ENCODE measurements at places on chromosomes 2 and 18.

GRCh38 chr2:155377266-155377680 lies 678.8 kb downstream of the KCNJ3 start:
- no peak for DNase-seq

GRCh38 chr18:22829781-22830180 lies 103.3 kb upstream of the RBBP8 start:
- DNase-seq: no peak

DNA sequence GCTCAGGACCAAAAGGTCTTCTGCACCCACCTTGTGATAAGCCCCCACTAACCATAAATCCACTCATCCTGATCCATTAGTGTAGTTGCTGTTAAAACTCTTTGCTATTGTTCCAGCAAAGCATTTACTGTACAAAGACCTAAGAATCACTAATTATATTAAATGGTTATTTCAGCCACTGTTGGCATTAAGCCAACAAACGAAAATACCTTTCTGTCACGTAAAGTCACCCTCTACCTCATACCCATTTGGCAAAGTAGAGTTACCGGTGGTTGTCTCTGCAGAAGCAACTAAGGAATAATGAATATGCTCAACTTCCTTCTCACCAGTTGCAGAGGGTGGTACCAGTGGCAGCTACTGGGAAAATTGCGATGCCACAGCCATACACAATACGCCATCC lies 224.5 kb downstream of the SP3 start:
- no peak for DNase-seq

GRCh38 chr2:129732630-129733026 lies 246.8 kb upstream of the RAB6C start:
- DNase-seq: no peak

DNA sequence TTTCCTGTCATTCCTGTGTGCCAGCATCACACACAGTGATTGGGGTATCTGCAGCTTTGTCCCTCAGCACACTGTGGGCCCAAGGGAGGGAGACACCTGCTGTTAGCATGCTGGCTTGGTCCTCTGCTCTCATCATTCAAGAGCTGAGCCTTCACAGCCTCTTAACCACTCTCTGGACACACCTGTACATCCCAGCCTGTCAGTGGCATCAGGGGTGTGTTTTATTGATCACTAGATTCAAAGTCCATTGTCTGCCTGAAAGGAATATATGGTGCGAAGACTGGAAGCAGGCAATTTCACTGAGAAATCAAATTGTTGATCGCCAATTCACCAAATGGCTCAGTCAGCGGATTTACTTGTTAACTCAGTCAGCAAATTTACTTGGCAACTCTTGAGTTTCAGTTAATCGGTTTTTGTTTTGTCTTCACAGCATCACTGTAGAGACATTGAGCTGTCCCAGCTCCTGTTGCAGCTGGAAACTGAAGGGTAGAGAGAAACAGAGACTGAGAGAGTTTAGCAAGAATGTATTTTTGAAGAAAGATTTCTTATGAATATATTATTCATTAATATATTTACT lies 56.3 kb upstream of the TMEM200C start:
- DNase-seq: no peak

DNA sequence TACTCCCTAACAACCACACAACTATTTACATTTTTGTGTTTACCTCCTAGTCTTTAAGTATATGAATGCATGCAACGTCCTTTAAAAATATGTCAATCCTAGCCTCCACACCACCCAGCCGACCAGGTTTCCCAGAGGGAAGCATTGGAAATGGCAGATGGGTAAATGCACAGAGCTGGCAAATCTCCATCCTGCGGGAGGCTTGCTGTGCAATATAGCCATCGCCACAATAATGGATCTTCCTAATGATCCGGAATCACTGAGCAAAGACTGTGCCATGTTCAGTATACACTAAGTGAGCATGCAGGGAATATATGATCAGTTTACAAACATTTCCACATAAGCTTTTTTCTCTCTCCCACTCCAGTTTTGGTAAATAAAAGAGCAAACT lies 131.8 kb downstream of the NEDD4L start:
- DNase-seq: no peak

DNA sequence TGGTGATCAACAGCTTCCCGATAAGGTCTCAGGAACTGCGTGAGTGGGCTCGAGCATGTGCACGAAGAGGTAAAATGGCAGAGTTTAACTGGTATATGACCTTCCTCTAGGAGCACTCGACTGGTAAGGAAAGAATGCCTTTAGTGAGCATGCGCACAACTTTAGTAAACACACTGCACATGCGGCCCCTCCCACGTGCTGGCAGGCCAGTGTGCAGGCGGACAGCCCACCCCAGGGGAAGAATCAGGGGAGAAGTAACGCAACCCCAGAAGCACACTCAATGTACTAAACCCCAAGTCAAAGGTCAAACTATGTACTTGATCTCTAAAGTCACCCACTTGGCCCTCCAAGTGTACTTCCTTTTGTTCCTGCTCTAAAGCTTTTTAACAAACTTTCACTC lies 28.7 kb upstream of the SLC25A52 start:
- no peak for DNase-seq

- DNase-seq: no peak
Observed at GRCh38 chr18:69044215-69044614, 246.3 kb downstream of the CCDC102B start.

DNA sequence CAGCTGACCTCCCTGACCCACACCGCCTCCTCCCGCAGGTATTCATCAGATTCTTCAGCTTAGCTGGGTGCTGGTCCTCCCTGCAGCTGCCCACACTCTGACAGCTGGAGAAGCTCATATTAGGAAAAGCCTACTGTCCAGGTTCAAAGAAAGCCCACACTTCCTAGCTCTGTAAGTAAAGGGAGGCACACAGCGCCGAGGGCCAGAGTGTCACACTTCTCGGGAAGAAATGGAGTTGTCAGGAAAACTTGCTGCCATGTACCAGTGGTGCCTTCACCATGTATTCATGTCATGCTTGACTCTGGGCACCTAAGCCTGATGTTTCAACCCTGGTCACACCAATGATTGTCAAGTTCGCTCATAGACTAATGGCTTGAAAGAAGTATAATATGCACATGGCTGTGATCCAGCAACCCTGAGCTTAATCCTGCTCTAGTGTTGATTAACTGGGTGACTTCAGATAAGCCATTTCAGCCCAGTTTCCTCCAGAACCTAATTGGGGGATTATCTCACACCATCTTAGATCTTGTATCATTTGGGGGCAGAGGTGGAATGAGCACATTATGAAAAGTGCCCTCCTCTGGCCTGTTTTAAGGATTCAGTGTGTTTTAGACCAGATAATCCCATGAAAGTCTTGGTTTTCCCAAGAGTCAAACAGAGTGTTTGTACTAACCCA lies 180.3 kb upstream of the PARD3B start:
- no peak for DNase-seq

- DNase-seq: no peak
Observed at GRCh38 chr2:118843483-118844132, 3.8 kb downstream of the EN1 start.

DNA sequence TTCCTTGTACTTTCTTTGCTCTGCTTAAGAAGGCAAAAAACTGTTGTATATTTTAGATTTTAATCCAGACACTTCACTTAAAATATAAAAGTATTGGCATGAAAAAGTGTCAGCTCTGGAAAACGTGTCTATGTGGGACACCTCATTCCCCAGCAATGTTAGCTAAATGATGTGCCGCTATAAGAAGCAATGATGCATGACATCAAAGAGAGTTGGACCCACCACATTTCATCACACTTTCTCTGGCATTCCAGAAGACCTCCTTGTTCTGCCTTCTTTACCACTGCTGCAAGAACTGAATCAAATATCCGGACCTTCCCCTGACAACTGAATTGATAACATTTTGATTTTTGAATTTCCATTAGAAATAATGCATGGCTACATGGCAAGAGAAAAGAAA lies 242.4 kb upstream of the TANK start:
- DNase-seq: no peak

DNA sequence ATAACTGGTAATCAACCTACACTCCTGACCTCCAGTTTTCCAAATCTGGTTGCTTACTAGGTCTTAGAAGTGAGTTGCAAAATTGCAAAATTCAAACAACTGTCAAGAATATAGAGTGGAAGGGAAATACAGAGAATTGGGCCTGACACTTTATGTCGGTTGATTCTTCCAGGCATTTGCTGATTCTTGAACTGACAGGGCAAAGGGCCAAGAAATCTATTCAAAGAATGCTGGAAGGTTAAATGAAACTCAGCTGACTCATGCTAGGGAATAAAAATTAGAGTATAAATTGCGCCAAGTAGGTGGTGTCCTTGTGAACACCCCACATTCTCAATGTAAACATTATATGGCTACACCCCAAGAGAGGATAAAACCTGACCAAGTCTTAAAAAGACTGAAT lies 21.5 kb upstream of the ZSCAN30 start:
- no peak for DNase-seq

- no peak for DNase-seq
Observed at GRCh38 chr2:216107760-216108159, 1.4 kb upstream of the XRCC5 start.

DNA sequence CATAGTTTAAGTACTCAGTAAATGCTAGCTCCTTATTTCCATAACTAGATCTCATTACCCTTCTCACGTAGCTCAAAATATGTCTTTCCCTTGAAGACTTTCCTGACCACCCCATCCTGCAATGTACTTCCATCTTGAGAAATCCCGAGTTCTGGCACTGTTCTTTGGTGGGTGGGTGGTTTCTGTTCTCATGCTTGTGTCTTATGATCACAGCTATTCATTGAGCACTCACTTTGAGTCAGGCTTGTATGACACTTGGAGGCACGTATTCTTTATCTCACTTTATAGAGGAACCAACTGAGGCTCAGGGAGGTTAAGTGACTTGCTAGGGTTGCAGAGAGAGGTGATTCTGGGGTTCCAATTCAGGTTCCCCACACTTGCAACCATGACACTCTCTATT lies 9.0 kb upstream of the CLIP4 start:
- no peak for DNase-seq

DNA sequence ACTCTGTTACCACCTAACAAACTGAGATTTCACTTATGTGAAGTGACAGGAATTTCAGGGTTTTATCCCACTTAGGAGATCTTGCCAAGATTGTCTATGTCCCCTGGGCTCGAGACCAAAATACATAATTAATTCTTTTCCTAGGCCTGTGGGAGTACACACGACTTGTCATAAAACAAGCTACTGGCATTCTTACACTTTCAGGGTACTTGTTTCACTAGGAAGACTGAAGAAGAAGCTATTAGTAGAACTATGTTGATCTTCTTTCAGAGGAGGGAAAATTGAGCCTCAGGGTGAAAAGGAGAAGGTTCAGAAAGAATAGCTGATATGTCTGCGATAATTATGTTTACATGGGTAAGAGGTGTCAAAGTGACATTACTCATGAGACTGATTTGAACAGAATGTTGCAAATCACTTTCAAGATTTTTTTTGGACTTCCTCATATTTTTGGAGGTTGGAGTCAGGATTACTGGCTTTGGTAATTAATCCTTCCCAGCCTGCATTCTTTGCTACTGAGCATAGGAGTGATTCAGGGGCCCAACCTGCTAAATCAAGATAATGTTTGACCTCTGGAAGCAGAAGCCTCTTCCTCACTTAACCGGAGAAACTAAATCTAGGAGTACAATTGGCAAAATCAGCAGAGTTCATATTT lies 240.0 kb upstream of the NT5C1B start:
- no peak for DNase-seq

GRCh38 chr2:8452979-8453903 lies 228.6 kb upstream of the ID2 start:
- no peak for DNase-seq

DNA sequence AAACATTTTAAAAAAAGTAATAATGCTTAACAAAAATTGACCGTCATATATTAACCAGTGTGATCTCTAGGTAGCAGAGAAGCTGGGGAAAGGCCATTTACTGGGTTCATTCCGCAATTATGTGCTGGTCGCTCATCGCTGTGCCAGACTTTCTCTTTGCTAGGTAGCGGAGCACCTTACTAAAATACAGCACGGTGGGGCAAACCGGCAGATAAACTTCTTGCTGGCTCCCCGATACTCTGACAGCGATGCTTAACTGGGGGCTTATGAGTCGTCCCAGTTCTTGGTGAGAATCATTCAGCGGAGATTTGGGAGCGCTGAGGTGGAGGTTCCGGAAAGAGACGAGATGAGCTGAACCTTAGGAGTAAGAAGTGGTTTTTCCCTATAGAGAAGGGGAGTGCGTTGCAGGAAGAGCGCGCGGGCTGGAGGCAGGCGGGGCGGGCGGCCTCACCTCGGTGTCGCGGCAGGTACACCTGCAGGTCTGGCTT lies 605 bp downstream of the C2orf68 start:
- no peak for DNase-seq

DNA sequence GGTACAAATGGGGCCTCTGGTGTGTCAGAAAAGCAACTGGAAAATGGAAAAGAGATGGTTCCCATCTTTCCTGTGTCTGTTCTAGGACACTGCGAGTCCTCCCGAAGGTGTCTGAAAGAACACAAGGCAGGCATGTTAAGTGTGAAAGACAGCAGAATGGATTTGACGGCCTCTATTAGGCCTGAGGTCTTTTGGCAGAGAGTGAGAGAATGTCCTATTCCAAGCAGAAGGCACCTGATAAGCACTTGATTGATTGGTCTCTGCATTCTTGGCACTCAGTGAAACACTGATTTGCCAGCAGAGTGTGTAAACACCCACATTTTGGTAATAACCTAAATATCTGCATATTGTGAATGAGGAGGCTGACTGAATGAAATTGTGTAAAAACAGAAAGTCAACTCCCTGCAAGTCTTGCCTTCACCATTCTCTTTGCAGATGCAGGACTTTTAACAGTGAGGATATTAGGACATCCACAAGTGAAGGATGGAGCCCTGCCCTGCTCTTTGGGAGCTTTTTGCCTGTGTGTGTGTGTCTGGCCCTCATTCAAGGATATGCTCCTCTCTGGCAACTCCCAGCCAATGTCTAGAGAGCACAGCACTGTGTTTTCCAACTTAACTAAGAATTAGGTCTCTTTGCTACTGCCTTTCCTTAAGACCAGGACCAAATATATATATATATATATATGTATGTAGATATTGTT lies 698.3 kb downstream of the NRXN1 start:
- no peak for DNase-seq

DNA sequence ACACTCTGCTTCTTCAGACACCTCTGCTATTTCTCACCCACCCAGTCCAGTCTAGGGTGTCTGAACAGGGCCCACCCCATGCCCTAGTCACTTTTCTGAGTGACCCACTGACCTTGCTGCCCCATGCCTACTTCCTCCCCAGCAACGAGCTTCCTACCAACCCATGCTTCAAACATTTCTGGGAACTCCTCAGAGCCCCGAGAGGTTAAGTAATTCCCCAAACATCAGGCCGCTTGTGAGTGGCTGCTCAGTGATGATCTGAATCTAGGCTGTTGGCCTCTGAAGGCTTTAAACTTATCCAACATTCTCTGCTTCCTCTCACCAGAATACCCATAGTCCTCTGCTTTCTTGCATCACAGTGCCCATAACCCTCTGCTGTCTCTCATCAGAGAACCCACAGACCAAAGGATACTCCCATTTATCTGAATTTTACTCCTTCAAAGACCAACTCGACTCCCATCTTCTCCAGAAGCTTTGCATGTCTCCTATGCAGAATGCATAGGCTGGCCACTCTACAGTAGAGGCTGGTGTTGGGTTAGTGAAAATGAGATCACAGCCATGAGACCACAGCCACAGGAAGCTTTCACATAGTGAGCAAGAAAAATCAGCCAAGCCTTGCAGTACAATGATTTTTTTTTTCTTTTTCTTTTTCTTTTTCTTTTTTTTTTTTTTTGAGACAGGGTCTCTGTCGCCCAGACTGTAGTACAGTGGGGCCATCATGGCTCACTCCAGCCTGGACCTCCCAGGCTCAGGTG lies 309.5 kb upstream of the LYPD1 start:
- no peak for DNase-seq
